ENCODE measurements at places on chromosomes 2 and 18.

GRCh38 chr2:106581328-106581727, 94.2 kb downstream of the CD8B2 start:
- DNase-seq = no peak

DNA sequence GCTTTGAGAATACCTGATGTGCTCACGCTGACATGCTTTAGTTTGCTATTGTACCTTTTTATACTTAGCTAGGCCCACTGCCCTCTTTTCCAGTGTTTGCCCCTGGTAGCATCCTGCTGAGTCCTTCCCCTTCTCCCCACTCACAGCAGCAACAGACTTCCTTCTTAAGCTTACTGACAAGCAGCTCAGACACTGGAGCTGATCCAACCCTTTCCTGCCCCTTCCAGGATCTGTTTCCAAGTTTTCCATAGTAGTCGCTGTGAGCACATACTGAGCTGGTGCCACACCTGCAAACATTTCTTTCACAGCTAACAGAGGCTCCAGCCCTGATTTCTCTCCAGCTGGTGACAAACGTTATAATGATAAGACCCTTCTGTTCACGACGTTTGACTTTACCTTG, 991.4 kb upstream of the CELF4 start:
- DNase-seq = no peak

- no peak for DNase-seq
These were observed 66.3 kb upstream of the GLI2 start for GRCh38 chr2:120669121-120669952.

GRCh38 chr2:63614983-63615945, 26.5 kb downstream of the MDH1 start:
- DNase-seq = no peak

GRCh38 chr2:176018708-176019107, 16.6 kb upstream of the LNPK start:
- no peak for DNase-seq

Data from stimulated activated CD4-positive, alpha-beta T cell treated with anti-CD3 and anti-CD28 coated beads, Interleukin-12 subunit alpha, Interleukin-12 subunit beta, amount 100 ng/mL, for 24 hours (primary cell).